ENCODE measurements at places on chromosomes 2 and 18.

- no peak for DNase-seq
These were observed 2.1 kb upstream of the KHK start for GRCh38 chr2:27084297-27085061.

- DNase-seq = no peak
These were observed 83.9 kb upstream of the ODC1 start for GRCh38 chr2:10531874-10532637.

- DNase-seq = no peak
These were observed 60.6 kb upstream of the REV1 start for GRCh38 chr2:99550368-99550767.

DNA sequence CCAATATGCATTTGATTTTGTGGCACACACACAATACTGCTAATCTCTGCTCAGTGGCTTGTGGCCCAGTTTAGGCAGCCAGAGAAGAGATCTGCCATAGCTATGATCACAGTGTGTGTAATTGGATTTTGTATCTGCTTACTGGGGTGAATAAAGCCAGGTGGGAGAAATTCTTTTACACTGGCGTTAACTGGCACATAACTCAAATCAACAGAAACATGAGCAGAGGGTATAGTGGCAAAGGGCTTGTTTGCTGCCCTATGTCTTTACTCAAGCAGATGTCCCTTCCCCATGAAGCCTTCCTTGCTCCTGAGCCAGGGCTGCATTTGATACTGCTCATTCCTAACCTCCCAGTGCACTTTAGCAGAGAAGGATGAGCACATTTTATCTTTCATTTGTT lies 28.5 kb downstream of the STON1 start:
- DNase-seq = no peak

DNA sequence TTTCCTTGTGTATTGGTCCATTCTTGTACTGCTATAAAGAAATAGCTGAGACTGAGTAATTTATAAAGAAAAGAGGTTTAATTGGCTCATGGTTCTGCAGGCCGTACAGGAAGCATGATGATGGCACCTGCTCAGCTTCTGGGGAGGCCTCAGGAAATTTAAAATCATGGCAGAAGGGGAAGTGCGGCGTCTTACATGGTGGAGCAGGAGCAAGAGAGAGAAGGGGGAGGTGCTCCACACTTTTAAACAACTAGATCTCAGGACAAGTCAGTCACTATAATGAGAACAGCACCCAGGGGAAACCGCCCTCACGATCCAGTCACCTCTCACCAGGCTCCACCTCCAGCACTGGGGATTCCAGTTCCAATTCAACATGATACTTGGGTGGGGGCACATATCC lies 54.3 kb downstream of the MSH2 start:
- no peak for DNase-seq

DNA sequence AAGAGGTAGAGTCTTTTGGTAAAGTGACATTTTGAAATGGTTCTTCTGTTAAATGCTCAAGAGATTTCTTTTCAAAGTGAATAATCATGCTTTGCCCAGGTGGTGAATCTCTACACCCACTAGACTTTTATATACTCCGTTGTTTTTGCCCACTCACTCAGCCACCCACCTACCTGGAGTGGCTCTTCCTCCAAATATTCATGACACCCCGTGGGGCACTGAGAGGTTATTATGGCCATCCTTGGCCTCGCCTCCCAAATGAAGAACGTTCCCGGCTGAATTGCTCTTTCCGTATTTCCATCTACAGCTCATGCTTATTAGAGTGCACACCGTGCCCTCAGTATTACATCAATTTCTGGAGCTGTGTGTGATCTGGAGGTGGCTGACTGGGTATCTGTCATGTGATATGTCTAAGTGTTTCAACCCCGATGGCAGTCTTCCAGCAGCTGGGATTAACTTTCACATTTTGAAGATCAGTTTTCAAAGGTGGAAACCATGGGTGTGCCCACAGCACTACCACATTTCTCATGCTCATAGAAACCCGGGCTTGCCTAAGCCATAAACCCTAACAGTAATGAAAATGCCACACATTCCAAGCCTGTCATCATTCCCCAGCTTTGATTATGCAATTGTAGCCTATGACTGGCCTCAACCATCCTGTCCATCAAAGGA lies 406.6 kb upstream of the MMADHC start:
- DNase-seq = peak; percentile 93

- DNase-seq = no peak
These were observed 67.3 kb downstream of the LIPG start for GRCh38 chr18:49628881-49629795.

- no peak for DNase-seq
These were observed 89.1 kb downstream of the NDUFA10 start for GRCh38 chr2:239935789-239936758.

DNA sequence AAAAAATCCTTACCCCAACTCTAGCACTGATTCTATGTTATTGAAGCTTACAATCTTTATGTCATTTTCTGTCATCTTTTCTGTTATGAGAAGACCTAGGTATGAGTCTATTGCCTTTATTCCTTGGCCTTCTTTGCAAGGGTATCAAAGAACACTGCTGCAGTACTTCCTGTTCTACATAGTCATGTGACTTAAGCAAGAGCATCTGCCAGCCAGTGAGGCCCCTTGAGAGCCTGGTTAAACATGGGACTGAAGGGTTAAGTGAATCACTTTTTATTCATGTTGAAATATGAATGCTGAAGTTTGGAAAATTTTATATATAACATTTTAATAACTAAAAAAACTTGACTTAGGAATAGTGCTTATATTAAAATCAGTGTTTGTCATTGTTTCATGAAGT lies 844 bp upstream of the CPS1 start:
- no peak for DNase-seq

- DNase-seq = no peak
These were observed 394.7 kb upstream of the KLHL29 start for GRCh38 chr2:22990246-22990645.

GRCh38 chr18:26458526-26459232 lies 89.7 kb downstream of the KCTD1 start:
- DNase-seq = peak; percentile 28

All from H4 (cell line).